Neural crest cell (in vitro differentiated cells): ENCODE measurements at places on chromosomes 3 and 15.
A peak's percentile ranks its signal among the peaks of the same experiment; 100 is the strongest.

DNA sequence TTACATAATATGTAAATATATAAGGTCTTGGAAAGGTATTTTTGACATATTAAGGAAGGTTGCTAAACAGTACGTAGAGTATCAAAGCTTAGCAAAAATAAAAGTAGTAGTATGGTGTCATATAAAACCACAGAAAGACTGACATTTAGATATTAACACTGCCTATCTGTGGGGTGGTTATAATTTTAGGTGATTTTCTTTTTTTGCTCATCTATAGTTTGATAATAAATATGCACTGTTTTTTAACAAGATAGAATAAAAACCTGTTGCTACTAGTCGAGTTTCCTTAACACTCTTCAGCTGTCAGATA, 40.7 kb downstream of the ETV5 start:
- DNase-seq, result no peak

DNA sequence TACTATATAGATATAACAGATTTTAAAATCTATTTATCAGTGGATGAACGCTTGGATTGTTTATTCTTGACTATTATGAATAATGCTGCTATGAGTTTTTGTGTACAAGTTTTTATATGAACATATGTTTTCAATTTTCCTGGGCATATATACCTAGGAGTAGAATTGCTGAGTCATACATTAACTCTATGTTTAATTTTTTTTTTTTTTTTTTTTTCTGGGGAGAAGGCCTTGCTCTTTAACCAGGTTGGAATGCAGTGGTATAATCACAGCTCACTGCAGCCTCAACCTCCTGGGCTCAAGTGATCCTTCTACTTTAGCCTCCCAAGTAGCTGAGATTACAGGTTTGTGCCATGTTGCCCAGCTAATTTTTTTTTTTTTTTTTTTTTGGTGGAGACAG, 9.1 kb downstream of the CIDEC start:
- no peak for DNase-seq

GRCh38 chr3:103614719-103615118, 1179.9 kb downstream of the ZPLD1 start:
- no peak for DNase-seq

GRCh38 chr3:112133626-112134334, 732 bp upstream of the GCSAM start:
- DNase-seq, result no peak

- no peak for DNase-seq
Observed at GRCh38 chr15:69782809-69783208, 314.9 kb downstream of the TLE3 start.

GRCh38 chr3:87206070-87206469, 21.0 kb upstream of the CHMP2B start:
- DNase-seq, result no peak

GRCh38 chr15:75200765-75201615, 692 bp upstream of the C15orf39 start:
- DNase-seq, result no peak

DNA sequence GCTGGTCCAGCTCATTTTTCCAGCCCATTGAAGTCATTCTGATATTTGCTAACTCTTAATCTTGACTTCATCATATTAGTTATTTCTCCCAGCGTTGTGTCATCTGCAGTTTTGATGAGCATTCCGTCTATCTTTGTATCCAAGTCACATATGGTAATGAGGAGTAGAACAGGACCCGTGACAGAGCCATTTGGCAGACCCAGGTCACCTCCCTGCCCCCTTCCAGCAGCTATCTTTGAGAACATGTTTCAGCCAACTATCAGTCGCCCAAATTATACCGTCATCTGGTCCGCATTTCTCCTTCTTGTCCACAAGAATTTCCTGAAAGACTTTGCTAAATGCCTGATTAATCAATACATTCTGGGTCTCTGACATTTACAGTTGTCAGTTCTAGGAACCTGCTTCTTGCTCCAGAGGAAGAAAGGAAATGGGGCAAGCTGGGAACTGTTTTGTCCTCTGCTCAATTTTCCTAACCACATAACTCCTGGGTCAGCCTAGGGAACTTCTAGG, 347.1 kb upstream of the NR2E3 start:
- DNase-seq, result no peak

GRCh38 chr15:56758770-56759449, 25.6 kb upstream of the ZNF280D start:
- no peak for DNase-seq

DNA sequence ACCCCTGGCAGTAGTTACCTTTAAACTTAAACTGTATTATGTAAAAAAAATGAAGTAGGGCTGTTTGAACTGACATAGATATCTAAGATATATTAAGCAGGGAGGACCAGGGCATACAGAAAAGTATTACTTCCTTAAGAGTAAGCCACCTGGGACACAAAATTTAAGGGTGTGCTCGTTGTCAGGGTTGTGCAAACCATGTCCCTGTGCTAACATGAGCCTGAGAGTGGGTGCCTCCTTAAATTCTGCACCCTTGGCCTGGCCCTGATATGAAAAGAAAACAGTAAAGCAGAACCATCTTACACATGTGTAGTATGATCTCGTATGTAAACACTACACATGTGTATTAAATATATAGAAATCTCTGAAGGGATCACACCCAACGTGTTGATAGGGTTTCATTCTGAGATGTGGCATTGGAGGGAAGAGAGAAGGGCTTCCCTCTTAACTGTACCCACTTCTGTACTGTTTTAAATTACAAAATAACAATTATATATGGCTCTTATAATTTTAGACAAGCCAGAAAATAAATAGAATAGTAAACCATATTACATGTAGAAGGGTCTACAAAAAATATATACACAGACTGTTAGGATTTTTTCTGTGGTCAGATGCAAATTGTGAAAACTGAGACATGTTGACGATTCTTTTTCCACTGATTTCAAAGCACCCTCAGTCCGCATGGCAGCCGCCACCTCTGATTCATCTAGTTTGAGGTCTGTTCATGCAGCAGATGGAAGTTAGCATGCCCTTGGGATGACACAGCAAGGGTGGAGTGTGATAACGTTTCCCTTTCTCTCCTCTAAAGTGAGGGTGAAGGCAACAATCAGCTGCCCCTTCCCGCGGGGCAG, 400.8 kb upstream of the PROK2 start:
- DNase-seq, result no peak

DNA sequence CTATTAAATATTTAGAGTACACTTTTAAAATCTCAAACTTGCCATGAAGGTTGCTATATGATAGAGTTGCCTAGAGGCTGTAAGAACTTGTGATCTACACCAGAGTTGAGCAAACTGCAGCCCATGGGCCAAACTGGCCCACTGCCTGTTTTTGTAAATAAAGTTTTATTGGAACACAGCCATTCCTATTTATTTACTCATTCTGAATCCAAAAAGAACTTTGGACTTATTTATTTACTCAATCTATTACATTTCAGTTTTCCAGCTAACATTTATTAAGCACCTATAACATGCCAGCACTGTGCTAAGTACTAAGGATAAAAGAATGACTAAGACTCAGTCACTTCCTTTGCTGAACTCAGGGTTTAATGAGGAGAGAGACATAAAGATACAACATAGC, 403.6 kb downstream of the ERC2 start:
- DNase-seq, result no peak

- peak; percentile 84 for DNase-seq
Observed at GRCh38 chr3:13655061-13655913, 106.4 kb downstream of the FBLN2 start.

GRCh38 chr15:58115692-58116091, 22.5 kb upstream of the AQP9 start:
- no peak for DNase-seq

- no peak for DNase-seq
Observed at GRCh38 chr15:70699890-70700289, 63.5 kb downstream of the UACA start.

- no peak for DNase-seq
Observed at GRCh38 chr3:149516920-149517319, 42.4 kb downstream of the TM4SF4 start.

DNA sequence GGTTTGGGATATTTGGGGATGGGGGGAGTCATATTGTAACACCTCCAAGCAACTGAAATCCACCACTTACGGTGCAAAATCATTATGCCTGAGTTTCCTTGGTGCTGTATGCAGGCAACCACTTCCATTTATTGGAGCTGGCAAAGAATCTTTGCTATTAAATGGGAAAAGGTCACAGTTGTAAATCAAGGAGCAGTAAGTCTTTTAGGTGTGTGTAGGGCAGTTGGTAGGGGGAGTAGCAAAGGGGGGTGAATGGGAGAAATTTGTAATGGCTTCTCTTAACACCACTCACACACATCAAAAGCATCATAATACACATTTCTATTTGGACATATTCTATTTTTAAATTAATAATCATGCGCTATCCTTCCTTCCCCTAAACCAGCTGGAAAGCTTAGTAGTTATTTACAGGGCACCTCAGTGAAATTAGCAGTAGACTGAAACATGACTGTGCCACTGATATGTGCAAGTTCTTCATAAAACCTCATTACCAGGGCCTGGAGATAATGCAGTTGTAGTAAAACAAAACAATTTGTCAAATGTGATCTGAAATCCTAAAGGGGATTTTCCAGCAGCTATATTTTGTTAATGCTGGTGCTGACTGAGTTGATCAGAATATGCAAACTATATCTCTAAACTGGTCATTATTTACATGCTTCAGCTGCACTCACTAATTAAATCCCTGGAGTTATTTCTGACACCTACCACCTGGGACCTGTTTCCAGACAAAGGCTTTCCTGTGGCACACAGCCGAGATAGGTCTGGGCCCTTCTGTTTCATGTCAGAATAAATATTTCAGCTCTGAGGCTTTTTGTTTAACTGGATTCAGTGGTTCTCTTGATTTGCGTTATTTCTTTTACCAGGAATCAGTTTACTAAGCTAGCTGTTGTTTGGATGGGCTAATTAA, 90.1 kb downstream of the B3GALNT1 start:
- no peak for DNase-seq

- no peak for DNase-seq
Observed at GRCh38 chr15:39833515-39833981, 50.9 kb upstream of the FSIP1 start.

DNA sequence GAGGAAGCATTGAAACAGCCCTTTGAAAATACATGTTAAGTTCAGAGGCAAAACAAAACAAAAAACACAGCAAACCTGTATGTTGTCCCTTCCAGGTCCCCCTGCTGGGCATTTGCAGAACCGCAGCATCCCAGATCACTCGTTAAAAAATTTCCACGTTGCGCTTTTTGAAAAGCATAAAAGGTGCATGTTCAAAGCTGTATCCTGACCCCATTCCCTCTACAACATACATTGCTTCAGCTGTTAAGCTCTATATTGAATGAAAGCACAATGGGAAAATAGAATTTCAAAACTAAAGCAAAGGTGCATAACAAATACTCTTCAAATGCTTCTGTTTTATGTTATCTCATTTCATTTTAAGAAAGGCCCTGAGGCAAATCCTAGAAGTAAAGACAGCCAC, 328.3 kb downstream of the THSD4 start:
- DNase-seq, result peak; percentile 65

DNA sequence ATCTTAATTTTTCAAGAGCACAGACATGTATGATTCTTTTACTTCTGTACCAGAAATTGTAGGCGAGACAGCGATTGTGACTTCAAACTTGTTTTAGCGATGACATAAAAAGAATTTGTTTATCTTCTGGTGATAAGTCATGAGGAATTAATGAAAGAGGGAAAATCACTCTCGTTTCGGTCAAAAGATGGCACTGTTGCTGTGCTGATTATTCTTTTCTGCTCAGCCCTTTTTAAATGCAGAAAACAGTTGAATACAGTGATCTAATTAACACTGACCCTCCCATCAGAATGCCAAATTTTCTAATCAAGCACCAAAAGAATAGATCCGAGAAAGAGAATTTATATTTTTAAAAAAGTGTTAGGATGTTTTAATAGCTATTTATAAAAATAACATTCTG, 52.6 kb downstream of the NSUN3 start:
- DNase-seq, result peak; percentile 4

DNA sequence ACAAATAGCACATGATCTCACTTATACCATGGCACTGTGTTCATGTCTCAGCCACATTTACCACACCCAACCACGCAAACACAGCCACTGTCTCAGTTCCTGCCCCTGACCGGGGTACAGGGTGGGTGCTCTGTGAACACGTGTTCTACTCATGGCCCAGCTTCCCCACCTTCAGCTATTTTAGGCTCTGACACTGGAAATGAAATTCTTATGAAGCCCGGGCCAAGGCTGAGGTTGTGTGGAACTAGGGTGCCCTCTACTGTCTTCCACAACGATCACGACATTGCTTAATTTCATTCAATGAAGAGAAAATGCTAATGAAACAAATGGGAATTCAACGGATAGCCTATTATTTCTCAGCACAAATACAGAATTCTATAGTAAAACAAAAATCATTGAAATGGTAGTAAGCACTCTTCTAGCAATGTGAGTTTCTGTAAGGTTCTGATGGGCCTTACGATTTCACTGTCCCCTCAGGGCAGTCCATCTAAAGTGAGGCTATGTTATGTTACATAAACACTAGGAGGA, 2.1 kb upstream of the GABRA5 start:
- peak; percentile 44 for DNase-seq

- no peak for DNase-seq
Observed at GRCh38 chr15:90840954-90841353, 27.4 kb upstream of the FURIN start.

DNA sequence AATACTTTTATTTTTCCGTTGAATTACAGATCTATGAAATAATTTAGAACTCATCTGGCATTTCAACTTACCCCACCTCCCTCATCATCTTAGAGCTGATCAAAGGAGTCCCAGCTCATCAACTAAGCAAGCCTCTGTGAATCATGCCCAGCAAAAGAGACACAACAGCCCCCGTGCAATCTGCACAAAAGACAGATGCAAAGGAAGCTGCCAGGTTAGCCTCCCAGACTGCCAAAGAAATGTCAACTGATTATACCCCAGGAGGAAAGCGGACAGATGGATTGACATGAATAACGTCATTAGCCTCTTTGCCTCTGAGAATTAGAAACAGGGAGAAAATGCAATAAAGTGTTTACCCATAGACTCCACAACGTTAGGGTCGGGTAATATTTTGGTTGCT, 75.0 kb downstream of the GABRB3 start:
- DNase-seq, result no peak

DNA sequence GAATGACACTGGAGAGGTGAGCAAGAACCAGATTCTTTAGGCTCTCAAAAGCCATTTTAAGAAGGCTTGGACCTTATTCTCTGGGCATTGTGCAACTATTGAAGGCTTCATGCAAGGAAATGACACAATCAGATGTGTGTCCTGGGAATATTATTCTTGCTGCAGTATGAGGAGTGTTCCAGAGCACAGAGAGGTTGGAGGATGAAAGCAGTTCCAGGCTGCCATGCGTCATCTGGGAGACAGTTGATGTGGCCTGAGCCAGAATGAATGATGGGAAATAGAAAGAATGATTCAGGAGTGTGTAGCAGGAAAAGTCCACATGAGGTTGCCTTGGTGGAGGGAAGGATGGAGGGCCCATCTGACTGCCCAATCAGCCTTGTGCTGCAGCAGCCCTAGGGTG, 123.1 kb downstream of the CHCHD6 start:
- no peak for DNase-seq

- no peak for DNase-seq
Observed at GRCh38 chr3:38343797-38344594, 2.6 kb upstream of the XYLB start.

DNA sequence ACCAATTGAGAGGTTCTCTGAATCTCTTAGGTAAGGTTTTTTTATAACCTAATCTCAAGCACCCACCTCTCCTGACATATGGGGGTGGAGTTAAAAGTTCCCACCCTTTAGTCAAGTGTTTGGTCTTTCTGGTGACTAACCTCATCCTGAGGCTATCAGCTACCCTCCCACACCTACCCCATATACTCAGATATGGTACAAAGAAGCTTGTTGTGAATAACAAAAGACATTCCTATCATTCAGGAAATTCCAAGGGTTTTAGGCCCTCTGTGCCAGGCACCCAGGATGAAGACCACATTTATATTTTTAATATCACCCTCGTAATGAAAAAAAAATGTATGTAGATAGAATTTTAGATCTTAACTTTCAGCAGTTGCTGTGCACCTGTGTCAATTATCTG, 9.0 kb downstream of the CHMP2B start:
- DNase-seq, result no peak
